ENCODE measurements at places on chromosomes 1 and 21.
A peak's percentile ranks its signal among the peaks of the same experiment; 100 is the strongest.

GRCh38 chr1:14949270-14949835 is 204.2 kb upstream of the TMEM51 start:
- DNase-seq, result no peak

DNA sequence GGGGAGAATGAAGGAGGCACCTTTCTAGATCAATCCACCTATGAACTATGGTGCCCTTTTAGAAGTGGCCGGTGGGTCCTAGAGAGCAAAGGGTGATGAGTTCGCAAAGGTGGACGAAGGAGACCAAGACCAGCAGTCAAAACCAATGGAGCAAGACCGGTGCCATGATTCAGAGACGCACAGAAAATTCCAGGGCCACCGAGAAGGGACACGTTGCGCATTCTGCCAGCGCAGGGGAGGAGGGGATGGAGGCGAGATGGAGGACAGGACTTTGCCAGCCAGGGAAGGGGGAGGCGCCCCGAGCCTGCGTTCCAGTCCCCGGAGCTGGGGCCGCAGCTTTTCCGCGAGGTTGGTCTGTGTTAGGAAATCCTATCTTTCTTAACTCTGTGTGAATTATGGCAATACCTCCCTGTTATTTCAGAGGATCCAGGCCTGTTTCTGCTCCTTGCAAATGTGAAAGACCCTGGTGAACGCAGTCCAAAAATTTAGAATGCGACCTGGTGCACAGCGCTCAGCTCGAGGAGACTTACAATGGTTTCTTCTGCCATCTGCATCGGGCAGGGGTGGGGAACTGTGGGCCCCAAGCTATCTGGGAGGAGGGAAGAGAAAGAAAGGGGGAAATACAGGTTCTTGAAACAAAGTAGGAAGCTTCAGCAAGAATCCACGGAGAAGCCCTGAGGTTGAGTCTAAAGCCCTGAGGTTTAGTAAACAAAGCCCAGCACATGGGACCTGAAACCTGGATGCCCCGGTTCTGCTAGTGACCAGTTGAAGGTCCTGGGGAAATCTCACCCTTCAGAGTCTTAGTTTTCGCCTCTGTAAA is 129.4 kb downstream of the MRPS6 start:
- DNase-seq, result no peak

DNA sequence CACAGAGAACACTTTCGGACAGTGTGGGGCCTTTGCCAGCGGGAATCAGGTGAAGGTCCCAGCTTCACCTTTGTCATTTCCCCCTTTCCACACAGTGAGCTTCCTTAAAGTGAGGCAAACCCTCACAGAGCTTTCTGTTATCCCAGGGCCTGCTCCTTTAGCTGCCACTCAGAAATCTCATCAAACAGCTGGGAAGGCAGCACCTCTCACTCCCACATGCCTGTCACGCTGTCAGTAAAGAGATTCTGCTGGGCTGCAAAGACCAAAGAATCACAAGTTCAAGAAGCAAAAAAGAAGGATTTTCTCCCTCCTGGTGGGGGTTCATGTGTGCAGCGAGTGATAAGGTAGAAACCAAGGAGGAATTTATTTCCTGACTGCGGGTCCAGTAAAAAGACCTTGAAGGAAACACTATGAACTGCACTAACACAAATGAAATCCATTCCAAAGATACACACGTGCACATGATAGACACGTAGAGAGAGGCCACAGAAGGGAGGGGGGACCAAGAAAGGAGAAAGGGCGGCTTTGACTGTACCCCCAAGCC is 44.0 kb downstream of the HTR6 start:
- DNase-seq, result no peak

- DNase-seq, result no peak
Observed at GRCh38 chr1:231931146-231931545, 304.6 kb downstream of the DISC1 start.

- DNase-seq, result no peak
Observed at GRCh38 chr1:15004396-15004795, 149.2 kb upstream of the TMEM51 start.

- no peak for DNase-seq
Observed at GRCh38 chr1:47849005-47849521, 148.1 kb downstream of the TRABD2B start.

GRCh38 chr1:243726806-243727502 is 123.1 kb downstream of the AKT3 start:
- no peak for DNase-seq

DNA sequence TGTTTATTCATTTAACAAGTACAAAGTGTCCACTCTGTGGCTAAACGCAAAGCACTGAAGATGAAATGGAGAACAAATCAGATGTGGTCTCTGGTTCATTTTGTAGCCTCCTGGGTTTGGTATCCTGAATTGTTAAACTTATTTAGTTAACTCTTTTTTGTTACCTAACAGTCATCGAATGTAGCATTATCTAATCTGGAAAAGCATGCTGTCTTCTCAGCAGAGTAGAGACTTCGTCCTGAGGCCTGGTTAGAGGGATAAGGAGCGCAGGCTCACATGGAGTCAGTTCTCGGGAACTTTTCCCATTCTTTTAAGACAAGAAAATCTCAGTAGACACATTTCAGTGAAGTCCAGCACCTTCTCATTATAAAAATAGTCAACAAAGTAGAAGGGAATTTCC is 33.1 kb upstream of the SH3D21 start:
- DNase-seq, result no peak

GRCh38 chr1:165114022-165114888 is 242.3 kb downstream of the LMX1A start:
- peak; percentile 18 for DNase-seq

GRCh38 chr1:245986404-245987218 is 520.5 kb downstream of the SMYD3 start:
- DNase-seq, result no peak

DNA sequence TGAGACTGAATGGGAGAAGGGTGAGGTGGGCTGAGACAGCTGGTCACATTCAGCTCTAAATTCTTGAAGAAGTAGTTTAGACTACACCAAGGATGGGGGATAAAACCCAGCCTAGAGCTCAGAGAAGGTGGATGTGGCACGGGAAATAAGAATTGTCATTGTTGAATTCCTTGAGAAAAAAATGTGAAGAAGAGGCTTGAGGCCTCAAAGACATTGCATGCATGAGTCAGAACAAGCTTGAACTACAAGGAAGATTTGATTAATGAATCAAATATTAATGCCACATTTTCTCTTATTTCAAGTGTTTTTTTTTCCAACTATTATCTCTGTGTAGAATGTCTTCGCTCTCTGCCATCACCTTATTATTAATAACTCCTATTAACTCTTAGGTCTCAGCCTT is 58.9 kb downstream of the MAP3K7CL start:
- DNase-seq, result no peak

DNA sequence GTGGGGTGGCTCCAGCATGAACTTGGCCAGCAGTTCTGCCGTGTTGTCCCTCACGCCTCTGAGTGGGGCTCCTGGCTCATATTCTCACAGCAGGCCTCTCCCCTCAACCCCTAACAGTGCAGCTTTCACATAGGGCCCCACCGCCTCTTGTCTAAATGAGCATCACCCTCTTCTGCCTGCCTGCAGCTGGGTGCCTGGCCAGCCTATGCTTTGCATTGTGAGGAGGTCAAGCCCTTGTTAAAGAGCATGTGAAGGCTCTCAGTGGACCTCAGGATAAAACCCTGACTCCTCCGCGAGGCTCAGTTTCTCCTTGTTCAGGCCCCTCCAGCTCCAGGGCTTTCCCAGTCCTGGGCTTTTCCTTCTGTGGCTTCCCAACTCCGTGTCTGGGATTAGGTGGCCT is 34.8 kb downstream of the CRYAA start:
- DNase-seq, result no peak

DNA sequence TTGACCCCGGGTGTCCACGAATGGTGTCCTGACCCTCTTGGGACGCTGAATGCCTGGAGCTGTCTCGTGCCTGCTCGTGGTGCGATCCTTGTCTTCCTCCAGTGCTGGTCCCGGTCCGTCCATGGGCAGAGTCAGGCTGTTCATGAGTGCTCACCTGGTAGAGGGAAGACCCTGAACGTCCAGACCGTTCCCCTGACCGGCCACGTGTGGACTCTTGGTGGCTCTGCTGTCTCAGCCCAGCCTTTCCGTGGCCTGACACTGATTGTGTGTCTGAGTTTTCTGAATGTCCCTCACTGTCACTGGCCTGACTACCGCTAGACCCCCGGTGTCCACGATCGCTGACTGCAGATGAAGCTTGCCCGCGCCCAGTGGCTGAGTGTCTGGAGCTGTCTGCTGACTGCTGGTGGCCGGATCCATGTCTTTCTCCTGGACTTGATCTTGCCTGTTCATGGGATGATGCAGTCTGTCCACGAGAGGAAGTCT is 11.7 kb downstream of the FLG start:
- no peak for DNase-seq

DNA sequence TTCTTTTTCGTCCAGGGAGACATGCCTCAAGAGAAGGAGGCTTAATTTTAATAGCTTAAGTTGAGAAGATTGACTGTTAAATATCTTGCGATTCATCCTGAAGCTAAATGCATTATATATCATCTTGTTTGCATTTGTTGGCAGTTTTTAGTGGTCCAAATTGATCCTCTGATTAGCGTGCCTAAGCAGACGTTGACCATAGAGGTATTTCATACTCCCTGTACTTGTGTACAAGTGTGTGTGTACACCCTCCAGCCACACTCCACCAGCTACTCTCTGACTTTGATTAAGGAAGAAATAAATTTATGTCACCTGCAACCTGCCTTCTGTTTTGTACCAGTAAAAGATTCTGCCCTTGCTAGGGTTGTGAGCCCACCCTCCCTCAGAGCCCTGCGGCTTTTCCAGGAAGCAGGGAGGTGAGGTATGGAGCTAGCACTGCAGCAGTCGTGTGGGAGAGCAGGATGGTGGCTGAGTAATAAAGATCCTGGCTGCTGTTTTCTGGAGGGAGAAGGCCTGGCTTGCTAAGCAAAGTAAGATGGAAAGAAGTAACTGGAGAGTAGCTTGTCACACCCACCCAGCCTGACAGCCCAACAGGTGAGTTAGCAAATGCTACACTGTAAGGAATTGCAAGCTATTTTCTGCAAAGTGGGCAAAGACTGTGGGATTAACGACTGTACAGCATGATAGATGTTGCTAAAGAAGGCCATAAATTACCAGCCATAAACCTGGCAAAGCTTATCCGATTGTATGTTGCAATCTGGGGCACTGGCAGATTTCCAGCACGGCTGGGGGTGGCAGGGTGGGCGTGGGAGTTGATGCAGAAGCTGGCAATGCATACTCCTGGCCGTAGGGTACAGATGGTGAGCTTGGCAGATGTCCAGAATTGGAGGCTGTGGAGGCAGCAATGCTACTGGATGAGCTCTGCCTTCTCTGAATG is 170.2 kb downstream of the TNR start:
- DNase-seq, result no peak

- DNase-seq, result no peak
Observed at GRCh38 chr1:53120659-53121058, 21.8 kb downstream of the SLC1A7 start.

DNA sequence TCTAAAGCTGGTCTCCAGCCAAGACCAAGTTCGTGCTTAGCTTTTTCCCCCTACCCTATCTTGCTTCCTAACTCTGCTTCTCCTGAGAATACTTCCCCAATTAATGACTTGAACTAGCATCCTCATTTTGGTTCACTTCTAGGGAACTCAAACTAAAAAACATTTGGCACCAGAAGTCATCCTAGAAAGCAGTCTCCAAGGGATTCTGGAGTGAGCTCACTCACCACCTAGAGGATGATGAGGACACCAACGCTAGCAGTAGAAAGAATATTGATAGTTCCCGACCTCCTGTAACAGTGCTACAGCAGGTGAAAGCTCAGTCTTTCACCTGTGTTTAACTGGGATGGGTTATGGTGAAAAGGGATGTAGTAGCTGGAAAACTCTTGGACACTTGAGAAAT is 4.7 kb upstream of the PSMB2 start:
- no peak for DNase-seq

DNA sequence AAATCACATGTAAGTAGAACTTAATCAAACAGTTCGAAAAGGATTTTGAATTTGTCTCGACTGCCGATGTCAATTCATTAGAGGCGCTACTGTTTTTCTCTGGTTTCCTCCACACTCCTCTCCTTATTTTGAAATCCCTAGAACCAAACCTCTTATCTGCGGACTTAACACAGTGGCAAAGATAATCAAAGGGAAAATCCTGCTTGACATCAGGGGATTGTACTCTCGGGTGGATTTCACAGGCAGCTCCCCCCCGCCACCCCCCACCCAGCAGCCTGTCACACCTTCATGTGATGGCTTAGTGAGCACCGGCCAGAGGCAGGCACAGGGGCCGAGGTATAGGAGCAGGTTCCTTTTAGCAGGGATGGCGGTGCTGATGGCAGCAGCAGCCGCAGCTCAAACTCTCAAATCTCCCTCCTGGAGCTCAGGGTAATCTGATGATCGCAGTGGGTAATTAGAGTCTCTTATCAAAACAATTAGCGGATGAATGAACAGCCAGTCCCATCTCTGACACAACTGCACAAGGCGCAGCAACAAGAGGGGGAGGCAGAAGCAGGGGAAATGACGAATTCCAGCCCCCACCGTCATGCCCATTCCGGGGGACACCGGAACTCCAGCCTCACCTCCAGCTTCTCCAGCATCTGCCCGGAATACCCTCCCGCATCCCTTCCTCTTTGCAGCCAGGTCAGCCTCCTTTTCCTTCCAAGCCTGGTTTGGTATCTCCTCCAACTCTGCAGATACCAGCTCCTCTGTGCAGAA is 80.3 kb downstream of the SSBP3 start:
- DNase-seq, result no peak

DNA sequence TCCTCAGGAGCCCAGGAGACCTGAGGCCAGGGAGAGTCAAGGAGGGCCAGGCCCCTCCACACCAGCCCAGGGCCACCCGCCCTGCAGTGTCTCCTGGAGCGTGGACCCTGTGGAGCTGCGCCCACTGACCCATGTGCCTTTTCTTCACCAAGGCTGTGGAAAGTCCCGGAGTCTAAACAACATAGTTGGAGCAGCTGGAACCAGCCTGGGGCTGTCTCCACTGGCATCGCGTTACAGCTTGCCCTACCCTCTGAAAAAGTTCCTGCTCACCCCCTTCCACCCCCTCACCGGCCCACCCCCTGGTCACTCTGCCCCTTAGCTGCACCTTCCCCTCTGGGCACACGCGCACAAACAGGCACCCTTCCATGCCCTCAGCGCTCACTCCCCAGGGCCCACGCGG is 18.3 kb downstream of the KCNC4 start:
- no peak for DNase-seq

GRCh38 chr1:213936571-213936970 is 51.2 kb upstream of the PROX1 start:
- DNase-seq, result no peak

DNA sequence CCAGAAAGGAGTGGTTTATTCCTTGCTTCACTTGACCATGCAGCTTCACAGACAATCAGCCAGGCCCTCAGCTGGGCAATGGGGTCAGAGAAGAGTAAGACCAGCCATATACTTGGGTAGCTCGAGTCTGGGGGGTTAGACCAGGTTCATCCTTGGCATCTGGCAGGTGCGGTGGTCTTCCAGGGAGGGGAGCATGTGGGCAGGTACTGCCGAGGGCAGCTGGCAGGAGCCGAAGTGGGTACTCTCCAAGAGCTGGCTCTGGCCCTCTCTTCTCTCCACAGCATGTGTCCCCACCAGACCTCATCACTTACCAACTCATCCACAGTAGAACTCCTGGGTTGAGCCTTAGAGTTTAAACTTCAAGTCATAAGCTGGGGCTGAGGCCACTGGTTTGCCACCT is 156.8 kb downstream of the FOXD2 start:
- DNase-seq, result no peak

GRCh38 chr1:4894566-4894965 is 240.2 kb downstream of the AJAP1 start:
- no peak for DNase-seq

Data from stimulated activated CD4-positive, alpha-beta T cell treated with anti-CD3 and anti-CD28 coated beads, Interleukin-15, amount 100 ng/mL, for 24 hours (primary cell).